Activated CD4-positive, alpha-beta T cell treated with anti-CD3 and anti-CD28 coated beads, Interleukin-2, amount 10 ng/mL, durations not matched to agents 7 days and 5 days (primary cell): ENCODE measurements at places on chromosomes 2 and 18.

- DNase-seq = peak; percentile 24
Measured at GRCh38 chr2:105373895-105374401, 24.9 kb downstream of the FHL2 start.

DNA sequence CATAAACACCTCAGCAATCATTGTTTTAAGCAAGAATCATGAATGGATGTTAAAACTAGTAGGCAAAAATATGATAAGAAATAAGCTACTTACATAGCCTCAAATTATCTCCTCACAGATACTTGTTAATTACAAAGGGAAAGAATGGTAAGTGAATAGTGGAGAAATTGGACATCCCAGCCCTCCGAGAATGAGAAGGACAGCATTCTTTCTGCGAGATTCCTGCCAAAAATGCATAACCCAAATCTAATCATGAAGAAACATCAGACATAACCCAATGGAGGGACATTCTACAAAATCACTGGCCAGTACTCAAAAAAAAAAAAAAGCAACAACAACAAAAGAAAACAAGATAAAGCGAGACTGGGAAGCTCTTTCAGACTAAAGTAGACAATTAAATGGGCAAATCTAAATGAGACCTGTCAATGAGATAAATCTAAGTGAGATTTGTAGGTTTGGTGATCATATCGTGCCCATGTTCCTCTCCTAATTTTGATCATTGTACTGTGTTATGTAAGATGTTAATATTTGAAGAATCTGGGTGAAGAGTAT, 57.9 kb upstream of the GLI2 start:
- no peak for DNase-seq

GRCh38 chr2:118309946-118310680, 221.8 kb downstream of the INSIG2 start:
- DNase-seq = peak; percentile 72

DNA sequence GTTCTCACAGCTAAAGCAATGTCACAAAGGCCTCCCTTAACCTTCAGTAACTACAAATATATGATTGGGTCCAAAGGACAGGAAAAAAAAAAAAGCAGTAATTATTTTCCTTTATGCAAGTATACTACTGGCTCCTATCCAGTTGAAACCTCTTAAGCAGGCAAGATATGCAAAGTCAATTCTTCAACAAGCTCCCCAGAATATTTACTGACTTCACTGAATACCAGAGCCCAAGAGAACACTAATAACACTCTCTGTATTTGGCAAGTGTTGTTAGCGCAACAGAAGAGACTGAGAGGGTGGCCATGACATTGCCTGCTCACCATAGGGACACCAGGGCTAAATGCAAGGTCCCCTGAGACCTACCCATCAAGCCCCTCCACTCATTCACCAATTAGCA, 74.5 kb downstream of the AP1S3 start:
- DNase-seq = no peak

DNA sequence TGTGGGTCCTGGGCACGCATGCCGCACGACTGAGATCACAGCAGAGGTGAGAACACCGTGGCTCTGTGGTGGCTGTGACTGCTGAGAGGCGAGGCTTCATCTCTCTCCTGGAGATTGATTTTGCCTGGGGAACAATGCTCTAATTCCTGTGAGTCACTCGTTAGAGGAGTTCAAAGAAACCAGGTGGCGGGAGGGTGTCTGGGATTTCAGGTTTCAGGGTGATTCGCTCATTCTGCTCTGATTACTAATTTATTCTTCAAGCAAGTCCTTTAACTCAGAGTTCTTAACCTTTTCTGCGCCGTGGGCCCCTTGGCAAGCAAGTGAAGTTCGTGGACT, 56.3 kb downstream of the GLI2 start:
- DNase-seq = no peak
